CD8-positive, alpha-beta memory T cell (primary cell): ENCODE measurements at places on chromosomes 5 and 9.

DNA sequence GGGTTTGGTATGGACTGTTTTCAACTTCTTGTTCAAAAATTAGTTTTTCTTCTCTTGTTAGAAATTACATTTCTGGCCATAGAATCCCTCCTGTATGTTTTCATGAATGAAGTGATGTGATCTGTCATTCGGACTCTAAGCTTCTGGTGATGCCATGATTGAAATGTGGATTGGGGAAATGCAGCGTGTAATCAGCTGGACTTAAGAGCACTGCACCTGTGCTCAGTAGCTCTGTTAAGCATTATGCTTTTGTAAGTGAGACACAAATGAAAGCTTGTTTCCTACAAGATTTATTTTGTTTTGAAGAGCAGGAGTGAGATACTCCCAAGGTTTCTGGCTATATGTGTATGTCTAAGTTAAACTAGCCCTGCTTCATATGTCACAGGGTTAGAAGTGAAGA lies 24.0 kb upstream of the FAM120AOS start:
- DNase-seq, result no peak

GRCh38 chr5:74113196-74113540 lies 487.2 kb downstream of the ARHGEF28 start:
- no peak for DNase-seq

DNA sequence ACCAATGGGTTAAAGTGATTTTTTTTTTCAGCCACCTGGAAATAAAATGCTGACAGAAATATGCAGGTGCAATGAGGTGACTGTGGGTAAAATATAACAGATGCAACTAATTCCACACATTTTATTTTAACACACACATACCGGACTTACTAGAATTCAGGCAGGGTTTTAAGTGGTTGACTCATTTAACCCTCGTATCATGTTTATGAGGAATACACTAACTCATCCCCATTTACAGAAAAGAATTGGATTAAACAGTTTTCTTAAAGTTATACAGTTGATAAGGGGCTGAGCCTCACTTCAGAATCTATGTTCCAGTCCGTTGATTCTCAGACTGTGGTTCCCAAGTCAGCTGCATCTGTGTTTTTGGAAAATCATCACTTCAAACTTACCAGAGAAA lies 207.5 kb downstream of the CHSY3 start:
- no peak for DNase-seq

- no peak for DNase-seq
Observed at GRCh38 chr5:32936329-32936728, 225.2 kb downstream of the NPR3 start.

DNA sequence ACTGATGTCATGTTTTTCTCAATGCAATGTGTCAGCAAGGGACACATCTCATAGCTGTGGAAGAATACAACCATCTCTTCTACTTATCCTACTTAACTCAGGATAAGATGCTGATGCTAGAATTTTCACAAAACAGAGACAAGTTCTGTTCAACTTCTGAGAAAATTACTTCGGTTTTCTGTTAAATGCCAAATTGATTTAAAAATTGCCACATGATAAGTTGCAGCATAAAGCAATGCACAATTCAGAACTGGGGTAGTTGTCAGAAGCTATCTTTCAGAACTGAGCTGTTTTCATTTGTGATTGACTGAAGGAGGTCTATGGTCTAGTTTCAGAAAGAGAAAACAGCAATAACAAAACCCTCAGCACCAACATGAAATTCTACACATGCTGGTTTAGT lies 954.8 kb upstream of the C9orf72 start:
- no peak for DNase-seq

DNA sequence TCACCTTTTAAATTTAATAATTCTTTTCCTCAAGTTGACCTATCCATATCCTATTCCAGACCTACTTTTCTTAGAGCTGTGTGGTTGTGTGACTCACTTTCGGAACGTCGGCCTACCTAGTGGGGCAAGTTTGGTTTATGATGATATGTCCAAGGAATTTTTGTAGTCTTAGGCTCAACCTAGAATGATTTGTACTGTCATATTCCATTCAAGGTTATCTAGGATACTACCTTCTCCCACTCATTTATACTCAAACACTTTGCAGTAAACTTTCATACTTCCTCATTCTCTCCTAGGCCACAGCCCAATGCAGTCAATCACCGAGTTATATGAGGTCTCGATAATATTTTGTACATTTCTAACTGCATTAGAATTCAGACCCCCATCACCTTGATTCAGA lies 61.9 kb downstream of the PIK3R1 start:
- DNase-seq, result no peak

DNA sequence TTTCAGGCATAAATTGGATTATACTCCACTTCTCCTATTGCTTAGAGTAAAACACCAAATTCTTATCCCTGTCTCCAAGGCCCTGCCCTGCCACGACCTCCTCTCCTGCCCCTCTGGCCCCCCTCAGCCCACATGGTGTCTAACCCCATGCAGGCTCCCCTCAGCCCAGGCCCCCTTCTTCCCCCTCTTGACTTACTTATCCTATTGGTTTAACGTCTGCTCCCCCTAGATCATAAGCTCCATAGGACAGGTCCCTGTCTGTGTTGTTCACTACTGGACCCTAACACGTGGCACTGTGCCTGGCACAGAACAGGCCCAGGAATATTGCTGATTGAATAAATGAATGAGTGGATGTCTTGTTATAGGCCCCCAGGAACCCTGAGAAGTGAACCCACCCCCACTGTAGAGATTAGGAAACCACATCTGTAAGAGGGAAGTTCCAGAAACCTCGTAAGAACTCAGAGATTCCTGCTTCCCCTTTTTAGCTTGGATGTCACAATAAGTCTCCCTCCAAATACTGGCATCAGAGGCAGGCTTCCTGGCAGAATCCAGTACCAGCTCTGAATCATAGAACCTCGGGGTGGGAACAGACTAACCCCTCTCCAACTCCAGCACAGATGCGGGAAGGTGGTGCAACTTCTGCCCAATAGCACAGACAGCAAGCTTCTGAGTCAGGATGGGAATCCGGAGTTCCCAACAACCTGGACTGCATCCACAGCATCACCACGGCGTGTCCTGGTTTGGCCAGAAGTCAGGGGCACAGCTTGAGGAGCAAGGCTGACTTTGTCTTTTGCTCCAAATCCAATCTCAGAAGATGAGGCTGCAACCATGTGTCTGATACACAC lies 31.5 kb downstream of the HRH2 start:
- DNase-seq, result no peak

DNA sequence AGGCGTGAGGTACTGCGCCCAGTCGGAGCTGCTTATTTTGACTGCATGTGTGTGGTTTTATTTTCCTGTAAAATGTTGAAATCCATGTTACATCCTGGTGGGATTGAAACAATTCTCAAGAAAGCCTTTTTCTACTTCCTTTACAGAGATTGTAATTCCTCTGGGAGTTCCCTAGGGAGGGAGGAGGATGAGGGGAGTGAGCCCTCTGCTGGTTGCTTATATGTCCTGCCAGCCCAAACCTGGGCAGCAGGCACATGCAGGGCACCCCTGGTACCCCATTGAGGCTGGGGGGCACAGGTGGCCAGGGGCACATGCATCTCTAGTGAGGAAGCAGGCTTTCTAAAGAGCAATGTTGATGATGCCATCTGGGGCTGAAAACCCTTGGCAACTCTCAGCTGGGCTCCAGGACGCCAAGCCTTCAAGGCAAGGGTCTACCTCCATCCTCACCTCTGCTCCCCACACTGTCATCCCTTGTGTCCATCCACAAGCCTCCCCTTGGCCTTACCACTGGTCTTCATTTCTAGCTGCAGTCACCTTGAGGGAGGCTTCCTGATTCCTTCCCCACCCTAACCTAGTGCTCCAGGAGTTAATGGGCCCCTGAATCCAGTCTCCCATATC lies 84.7 kb upstream of the TNFSF8 start:
- no peak for DNase-seq

DNA sequence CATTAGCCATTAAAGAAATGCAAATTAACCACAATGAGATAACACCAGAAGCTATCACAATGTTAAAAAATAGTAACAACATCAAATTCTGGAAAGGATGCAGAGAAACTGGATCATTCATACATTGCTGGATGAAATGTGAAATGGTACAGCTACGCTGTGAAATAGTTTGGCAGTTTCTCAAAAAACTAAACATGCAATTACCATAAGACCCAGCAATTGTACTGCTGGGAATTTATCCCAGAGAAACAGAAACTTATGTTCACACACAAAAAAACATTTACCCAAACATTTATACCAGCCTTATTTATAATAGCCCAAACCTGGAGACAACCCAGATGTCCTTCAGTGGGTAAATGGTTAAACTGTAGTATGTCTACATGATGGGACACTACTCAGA lies 592.9 kb downstream of the ZNF608 start:
- no peak for DNase-seq

- no peak for DNase-seq
Observed at GRCh38 chr5:127754259-127754658, 51.1 kb downstream of the CCDC192 start.
